ENCODE measurements at places on chromosomes 2 and 18.

DNA sequence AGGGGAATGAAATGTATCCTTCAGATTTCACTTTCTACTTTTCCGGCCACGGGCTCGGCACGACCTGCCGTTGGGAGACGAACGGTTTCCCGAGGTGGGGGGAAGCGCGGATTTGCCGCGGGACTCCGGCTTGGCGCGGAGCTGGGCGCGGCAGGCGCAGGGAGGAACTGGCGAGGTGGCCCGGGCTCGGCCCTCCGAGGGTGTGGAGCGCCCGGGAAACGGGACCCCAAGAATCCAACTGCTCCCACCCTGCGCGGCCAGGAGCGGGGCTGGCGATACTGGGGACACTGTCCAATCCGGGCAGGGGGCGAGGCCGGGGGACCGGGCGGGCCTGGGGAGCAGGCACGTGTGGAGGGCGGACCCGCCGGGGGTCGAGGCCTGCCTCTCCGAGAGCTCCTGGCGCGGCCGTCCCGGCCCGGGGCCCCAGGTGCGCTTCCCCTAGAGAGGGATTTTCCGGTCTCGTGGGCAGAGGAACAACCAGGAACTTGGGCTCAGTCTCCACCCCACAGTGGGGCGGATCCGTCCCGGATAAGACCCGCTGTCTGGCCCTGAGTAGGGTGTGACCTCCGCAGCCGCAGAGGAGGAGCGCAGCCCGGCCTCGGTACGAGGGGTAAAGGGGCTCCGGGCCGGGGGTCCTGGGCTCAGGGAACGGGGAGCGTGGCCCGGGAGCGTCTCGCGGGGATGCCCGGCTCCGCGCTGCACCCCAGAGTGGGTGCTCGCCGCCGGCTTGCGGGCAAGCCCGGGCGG lies at the start of gene ANXA4:
Gene ANXA4 (plus strand): TSS at position 560 of the 747 bp plus-strand sequence. CDS start 39,432 bp downstream, outside the sequence.
- peak; percentile 75 for DNase-seq

DNA sequence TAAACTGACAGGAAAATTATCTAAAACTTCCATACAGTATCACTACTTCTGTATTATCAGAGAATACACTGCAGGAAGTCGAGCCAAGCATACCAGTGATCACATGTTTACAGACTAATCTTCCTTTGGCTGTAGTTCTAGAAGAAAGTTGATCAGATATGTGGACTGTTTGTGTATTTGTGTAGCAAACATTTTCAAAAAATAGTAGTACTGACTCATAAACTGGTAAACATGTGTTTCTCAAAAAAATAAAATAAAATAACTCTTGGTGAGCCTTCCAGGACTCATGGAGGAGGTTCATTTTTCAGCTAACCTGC lies 148.9 kb upstream of the SLC39A10 start:
- DNase-seq, result no peak

GRCh38 chr2:229641676-229642075 lies 72.7 kb downstream of the DNER start:
- no peak for DNase-seq

DNA sequence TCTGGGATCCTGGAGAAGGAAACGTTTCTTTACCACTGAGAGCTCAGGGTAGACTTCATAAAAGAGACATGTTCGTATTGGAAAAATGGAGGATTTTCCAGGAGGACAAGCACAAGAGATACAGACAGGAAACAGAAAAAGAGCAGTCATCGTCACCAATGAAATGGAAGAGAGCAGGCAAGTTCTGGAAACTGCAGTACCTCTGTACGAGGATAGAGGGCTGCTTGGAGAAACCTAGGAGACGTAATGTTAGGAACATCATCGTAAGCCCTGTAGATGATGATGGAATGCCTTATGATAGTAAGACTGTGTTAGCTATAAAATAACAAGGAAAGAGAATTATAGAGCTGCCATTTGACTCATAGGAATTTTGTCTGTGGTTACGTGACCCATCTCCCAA lies 121.1 kb upstream of the KLHL14 start:
- no peak for DNase-seq

GRCh38 chr2:238561230-238561629 lies 134.5 kb downstream of the ASB1 start:
- no peak for DNase-seq

DNA sequence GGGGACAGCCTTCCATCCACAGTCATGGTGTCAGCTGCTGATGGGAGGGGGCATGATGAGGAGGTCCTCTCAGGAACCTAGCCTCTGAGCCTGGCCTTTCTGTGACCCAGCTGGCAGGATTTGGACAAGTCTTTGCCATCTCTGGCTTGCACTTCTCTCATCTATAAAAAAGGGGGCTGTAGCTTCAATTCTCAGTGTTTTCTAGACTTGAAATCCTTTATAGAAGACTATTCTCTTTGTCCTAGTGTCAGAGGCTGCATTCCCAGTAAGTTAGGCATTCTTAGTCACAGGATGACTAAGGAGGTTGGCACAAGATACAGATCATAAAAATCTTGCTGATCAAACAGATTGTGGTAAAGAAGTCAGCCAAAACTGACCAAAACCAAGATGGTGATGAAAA lies 958.5 kb downstream of the CNTNAP5 start:
- peak; percentile 3 for DNase-seq

- no peak for DNase-seq
Observed at GRCh38 chr18:74796841-74797576, 199.3 kb downstream of the ZNF407 start.

DNA sequence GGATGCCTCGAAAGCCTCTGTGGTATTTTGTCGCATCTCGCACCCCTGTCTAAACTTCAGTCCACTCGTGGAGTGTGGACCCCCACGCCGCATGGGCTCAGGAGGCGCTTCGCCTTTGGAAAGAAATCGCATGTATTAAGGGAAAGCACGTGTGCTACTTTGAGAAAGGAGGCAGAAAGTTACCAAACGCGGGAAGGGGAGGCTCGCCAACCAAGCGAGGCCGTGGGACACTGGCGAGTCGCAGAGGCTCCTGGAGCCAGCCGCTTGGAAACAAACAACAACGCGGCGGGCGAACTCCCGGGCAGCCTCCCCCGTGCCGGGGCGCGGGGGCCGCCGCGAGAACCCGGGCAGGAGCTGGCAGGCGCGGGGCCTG lies 455 bp upstream of the AGAP1 start:
- DNase-seq, result peak; percentile 57

DNA sequence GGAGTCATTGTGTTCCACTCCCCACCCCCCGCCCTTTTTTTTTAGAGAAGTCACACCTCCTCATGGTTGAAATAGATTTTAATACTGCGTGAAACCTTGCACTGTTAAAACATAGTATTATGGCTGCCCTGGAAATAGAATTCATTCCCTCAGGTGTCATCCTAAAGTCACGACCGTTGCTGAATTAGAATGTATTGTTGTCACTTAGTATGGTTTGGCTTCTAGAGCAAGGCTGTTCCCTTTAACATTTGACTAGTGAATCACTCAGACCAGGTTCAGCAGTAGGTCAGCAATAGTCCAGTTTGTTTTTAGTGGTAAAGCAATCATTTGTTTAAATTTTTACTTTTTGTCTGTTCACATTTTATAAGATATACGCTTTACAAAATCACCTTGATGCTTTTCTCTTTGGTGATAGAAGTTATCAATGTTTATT lies 1.2 kb downstream of the BABAM2 start:
- DNase-seq, result no peak

GRCh38 chr18:70672581-70672980 lies 383.7 kb downstream of the SOCS6 start:
- DNase-seq, result no peak

DNA sequence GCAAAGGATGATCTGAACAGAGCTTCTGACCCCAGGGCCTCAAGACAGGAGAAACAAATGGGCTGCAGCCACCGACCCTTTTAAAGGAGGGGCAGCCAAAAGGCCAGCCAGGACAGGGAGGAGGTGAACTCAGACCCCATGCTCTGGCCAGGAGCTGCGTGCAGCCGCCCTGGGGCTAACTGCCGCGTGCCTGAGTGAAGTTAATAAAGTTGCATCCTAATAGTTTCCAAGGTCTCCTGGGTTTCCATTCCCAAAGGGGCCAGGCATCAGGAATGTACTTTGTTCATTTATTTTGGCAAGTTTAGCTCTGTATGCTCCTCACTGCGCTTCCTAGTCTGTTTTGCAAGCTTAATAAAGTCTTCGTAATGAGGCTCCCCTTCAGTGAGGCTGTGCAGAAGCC lies 60.7 kb downstream of the EN1 start:
- no peak for DNase-seq
